Effector CD8-positive, alpha-beta T cell (primary cell): ENCODE measurements at places on chromosomes 16 and 17.

DNA sequence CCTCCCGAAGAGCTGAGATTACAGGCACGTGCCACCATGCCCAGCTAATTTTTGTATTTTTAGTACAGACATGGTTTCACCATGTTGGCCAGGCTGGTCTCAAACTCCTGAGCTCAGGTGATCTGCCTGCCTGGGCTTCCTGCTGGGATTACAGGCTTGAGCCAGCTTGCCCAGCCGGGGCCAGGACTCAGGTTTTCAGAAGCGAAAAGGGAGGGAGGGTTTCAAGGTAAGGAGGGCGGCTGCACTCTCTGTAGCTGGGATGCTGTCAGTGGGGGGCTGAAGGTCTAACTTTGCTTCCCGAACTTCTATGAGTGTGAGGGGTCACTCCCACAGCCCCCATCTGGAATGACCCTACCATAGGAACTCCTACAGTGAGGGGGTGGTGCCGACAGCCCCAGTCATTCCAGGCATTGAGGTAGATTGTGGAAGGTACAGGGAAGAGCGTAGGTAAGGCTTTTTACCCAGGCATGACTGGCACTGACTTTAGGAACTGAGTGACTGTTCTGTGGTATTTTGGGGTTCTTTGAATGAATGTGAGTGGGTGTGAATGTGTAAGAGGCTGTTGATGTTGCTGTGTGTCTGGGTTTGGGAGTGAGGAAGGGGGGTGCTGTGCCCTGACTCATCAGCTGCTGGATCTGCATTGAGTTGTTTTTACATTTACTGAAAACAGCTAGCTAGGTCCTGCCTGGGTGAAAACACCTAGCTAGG lies 3.8 kb upstream of the C1QL1 start:
- no peak for DNase-seq

- DNase-seq, result no peak
These were observed 23.4 kb downstream of the C1QTNF1 start for GRCh38 chr17:79047291-79047920.

DNA sequence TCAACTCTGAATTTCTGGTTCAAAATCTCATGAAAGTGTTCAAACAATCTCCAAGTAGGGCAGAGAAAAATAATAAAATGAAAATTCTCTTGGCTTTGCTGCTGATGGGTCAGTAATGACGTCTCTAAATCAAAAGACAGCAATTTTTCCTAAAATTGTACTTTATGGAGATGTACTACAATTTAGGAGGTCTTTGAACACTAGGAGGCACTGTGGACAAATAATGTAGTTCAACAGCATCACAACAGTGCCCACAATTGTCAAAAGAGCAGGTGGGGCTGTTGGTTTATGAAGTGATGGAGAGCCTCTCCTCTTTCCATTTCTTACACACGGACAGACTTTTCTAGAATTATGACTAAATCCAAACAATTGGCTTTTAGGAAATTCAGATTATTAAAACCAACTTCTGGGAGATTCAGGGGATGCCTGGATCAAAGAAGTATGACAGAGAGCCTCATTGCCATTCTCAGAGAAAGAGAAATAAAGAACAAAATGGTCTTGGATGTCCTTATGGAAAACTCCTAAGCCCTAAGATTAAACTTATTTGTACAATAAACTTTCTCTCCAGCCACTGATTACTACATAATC lies 23.8 kb downstream of the EZH1 start:
- peak; percentile 2 for DNase-seq

GRCh38 chr17:39156491-39156890 lies 5.1 kb upstream of the PLXDC1 start:
- DNase-seq, result no peak

GRCh38 chr17:48137656-48138055 lies 30.1 kb downstream of the SNX11 start:
- no peak for DNase-seq

- DNase-seq, result no peak
These were observed 44.7 kb upstream of the ACSF3 start for GRCh38 chr16:89048871-89049422.

GRCh38 chr16:11140466-11140865 lies 115.5 kb downstream of the SOCS1 start:
- DNase-seq, result no peak

GRCh38 chr16:5875416-5875815 lies 777.8 kb upstream of the EEF2KMT start:
- no peak for DNase-seq

GRCh38 chr16:47858333-47858982 lies 297.3 kb downstream of the ABCC12 start:
- no peak for DNase-seq
